ENCODE measurements at places on chromosomes 2 and 18.
A peak's percentile ranks its signal among the peaks of the same experiment; 100 is the strongest.

DNA sequence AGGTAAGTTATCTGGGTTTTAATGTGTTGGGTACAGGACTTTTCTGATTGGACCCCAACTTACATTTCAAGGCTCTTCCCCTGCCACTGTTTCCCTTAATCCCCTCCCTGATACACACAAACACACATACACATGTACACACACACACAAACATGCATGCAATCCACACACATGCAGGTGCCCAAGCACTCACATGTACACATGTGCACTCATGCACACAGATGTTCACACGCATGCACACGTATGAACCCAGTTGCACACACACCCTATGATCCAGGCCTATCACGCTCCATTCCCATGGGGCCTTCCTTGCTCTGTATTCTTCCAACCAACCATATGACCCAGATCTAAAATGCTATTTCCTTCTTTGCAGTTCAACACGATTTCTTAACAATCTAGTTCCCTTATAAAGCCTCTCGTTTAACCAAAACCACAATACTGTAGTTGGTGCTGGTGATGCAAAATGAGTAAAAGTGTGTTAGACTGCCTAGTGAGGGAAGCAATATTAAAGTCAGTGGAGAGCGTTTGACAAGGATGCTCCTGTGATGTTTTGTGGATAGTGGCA lies 11.1 kb downstream of the SERPINB8 start:
- no peak for DNase-seq

DNA sequence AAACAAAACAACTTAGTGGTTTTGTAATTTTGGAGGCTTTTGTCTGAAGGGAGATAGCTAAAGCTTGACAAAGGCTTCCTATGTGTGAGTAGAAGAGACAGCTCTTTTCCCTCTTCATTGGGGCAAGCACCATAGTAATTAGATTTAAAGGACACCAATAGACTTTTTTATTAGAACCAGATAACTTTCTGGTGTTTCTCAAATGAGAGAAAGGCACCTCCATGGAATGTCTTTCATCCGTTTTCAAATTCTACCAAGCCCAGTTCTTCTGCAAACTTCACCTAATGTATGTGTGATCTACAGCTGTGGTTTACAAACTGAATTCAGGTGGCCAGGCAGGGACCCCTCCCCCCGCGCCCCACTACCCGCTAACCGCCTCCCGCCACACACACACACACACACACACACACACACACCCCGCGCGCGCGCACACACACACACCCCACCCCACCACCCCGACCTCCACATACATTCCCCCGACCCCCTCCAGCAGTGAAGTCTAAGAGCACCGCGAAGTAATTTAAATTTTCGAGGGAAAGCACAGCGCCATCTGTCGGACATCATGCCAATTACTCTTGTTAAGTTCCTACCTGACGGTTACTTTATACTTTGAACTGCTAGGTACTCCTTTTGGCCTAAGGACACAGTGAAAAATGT lies 31.6 kb upstream of the PPP1R1C start:
- DNase-seq = peak; percentile 13

DNA sequence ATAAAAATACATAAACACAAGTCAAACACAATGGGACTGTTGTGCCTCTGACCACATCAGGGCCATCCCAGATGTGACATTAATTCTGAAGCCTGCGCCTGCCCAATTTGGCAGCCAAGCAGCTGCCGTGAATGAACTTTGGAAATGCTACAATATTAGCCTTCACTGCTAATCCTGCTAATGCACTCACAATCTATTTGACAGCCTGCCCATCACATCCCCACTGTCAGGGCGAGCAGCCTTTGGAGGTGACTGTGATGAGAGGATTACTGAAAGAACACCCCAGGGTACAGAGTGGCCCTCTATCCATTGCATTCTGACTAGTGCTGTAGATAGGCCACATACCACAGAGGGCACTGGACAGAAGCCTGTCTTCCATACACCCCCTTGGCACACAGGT lies 21.6 kb downstream of the OSR1 start:
- DNase-seq = no peak

DNA sequence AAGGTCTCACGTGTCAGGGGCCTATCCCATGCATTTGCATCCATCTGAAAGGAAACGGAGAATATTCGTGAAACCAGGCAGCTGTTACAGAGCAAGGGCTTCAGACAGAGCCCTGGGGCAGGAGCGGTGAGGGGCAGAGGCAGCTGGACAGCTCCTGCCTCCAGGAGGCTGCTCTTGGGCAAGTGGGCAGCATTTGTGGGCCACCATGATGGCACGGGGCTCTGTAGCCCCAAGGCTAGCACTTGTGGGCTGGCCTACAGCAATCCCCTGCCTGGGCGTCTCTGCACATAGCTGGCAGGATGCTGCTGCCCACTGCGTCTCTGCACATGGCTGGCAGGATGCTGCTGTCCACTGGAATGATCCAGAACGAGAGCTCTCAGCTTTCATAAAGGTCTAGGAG lies 52.8 kb upstream of the PTMA start:
- DNase-seq = no peak

GRCh38 chr18:63774511-63774910 lies 707 bp upstream of the SERPINB7 start:
- no peak for DNase-seq

DNA sequence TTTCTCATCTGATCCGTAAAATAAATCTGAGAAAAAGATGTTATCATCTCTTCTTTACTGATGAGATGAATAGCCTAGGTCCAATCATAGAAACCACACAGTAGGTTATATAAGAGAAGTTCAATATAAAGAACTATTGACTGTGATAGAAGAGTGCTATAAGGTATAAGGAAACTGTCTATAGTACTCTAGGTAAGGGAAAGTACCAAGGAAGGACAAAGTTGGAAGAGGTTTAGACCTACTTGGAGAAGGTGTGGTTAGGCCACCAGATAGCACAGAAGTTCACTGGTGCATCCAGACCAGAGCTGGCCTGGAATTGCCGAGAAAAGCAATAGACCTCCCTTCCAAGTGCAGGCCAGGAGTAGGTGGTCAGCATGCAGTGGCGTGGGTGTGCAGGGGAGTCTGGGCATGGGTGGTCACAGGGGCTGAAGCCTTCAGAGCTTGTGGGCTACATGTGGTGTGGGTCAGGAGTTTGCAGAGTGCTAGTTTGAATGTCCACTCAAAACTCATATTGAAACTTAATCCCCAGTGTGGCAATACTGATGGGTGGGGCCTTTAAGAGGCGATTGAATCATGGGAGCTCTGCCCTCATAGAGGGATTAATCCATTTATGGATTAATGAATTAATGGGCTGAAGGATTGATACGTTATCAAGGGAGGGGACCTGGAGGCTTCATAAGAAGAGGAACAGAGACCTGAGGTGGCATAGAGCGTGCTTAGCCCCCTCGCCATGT lies 86.3 kb downstream of the ALPK2 start:
- DNase-seq = no peak

DNA sequence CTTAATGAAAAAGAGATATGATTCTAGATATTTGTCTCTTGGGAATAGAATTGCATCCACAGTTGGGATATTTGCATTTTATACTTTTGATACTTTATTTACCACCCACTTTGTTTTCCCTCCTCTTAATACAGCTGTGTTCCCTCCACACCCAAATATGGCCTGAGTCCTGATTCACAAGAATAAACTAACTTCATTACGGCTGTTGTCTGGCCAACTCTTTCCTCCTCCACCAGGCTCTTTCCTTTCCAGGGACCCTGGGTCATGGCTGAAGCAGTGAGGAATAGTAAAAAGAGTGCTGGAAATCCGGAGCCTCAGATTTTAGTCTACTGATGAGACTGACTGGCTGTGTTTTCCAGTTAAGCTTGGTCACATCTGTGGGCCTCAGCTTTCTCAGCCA lies 48.4 kb upstream of the STAM2 start:
- DNase-seq = no peak

GRCh38 chr2:186590350-186590758 lies 498 bp downstream of the ITGAV start:
- DNase-seq = no peak

- no peak for DNase-seq
These were observed 89.5 kb downstream of the NBAS start for GRCh38 chr2:15471606-15472005.

DNA sequence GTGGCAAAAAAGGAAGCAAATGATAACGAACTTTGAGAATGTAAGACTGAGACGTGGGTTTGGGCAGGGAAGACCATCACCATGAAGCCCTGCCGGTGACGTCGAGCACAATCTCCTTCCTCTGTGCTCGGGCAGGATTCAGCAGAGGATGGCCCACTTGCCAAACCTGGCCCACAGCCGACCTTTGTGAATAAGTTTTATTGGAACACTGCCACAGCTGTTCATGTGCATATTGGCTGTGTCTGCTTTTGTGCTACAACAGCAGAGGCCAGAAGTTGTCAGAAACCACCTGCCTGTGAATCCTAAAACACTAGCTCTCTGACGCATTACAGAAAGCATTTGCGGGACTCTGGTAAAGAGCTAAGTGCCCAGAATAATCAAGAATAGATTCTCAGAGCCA lies 223.9 kb downstream of the MYT1L start:
- no peak for DNase-seq

GRCh38 chr18:27688581-27688980 lies 488.3 kb downstream of the CDH2 start:
- no peak for DNase-seq

DNA sequence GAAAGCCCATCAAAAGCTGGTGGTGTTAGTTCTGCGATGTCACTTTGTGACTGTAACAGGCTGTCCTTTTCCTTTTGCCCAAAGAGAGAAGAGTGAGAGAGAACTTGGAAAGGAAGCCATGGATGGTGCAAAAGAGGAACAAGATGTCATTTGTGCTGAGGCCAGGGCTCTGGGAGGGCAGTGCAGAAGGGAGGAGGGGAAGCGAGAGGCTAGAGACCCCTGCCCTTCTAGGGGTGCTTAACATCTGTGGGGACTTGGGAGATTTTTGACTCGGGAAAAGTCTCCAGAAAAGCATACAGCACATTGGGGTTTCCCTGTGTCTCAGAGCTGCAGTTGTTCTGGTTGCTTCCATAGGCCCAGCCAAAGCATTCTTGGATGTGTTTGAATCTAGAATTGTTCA lies 49.6 kb downstream of the ZBTB7C start:
- DNase-seq = no peak

Data from stimulated activated CD4-positive, alpha-beta T cell treated with anti-CD3 and anti-CD28 coated beads, Interleukin-15, amount 100 ng/mL, for 1 hour (primary cell).